ENCODE measurements at places on chromosomes 5 and 9.

DNA sequence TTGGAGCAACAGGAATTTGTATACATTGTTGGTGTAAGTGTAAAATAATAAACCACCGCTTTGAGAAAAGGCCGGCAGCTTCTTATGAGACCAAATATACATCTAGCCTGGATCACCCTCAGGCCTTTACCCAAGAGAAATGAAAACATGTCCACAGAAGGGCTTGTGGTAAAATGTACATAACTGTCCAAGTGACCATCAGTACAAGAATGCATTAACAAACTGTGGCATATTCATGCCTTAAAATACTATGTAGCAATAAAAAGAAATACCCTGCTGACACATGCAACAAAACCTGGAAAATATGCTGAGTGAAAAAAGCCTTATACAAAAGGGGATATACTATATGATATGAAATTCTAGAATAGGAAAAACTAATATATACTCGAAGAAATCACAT lies 311.9 kb upstream of the TRPC7 start:
- DNase-seq: no peak

GRCh38 chr9:93303806-93304573 lies 120.1 kb downstream of the WNK2 start:
- no peak for DNase-seq

DNA sequence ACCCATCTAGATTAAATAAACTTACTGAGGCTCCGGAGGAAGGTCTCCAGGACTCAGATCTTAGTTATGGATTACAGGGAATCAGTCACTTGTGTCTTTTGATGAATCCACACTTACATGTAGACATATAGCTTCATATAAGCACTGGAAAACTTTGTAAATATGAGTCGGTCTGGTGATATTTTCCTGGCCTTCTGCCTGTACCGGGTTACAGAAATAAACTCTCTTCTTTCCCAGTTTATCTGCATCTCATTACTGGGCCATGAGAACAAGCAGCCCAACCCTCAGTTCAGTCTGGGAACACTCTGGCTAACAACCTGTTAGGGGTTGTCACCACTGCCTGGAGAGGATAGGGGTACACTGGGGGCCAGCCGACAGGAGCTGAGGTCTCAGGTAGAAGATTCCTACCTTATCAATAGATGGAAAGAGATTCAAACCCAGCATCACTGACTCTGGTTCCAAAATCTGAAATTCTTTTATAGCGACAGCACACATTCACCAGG lies 59.1 kb downstream of the THBS4 start:
- no peak for DNase-seq

DNA sequence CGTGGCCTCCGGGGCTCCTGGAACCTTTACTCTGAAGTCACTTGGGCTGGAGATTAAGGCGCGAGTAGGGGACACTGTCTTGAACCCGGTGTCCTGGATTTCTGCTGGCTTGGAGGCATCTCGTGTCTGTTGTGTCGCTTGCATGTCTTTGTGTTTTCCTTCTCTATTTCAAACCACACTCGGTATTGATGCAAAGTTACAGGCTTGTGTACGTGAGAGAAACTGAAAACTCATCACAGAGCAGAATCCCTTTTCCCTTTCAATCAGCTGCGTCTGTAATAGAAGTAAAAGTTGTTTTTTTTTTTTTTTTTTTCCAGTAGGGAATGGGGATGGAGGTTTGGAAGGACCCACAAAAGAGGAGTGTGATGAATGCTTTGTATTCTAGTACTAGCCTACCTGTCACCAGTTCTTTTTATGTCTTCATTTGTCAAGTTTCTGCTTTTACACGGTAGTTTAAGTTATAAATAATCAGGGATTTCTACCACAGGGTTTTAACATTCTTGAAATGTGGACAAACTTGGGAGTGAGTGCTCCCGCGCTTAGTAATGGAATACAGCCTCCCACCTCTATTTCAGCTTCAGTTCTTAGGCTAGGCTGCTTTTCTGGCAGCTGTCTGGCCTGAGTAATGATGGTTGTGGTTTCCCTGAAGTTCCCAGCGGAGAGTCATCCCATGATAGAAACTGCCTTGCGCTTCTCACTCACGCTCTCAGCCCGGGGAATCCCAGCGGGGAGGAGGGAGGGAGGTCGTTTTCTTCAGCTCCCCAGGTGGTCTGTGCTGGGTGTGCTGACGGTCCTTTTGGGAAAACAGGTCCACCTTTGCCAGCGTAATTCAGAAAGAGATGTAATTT lies 763 bp downstream of the TJP2 start:
- DNase-seq: peak; percentile 23

DNA sequence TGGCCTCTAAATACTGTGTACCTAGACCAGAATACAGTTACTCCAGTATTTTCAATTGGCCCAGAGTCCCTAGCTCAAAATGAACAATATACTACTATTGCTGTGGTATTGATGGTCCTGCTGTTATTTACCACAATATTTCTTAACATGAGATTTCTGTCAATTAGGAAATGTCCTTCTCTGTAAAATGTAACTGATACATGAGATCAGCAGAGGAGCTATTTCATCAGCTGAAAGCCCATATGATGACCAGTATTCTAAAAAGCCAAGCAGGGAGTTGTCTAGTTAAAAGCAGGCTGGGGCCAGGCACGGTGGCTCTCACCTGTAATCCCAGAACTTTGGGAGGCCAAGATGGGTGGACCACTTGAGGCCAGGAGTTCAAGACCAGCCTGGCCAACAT lies 187.7 kb upstream of the PTGER4 start:
- DNase-seq: no peak

GRCh38 chr5:171635561-171636245 lies 149.9 kb upstream of the SMIM23 start:
- no peak for DNase-seq

- DNase-seq: no peak
Measured at GRCh38 chr5:69152731-69153130, 14.2 kb upstream of the CCNB1 start.

- DNase-seq: no peak
Measured at GRCh38 chr5:51194671-51195070, 188.6 kb upstream of the ISL1 start.

DNA sequence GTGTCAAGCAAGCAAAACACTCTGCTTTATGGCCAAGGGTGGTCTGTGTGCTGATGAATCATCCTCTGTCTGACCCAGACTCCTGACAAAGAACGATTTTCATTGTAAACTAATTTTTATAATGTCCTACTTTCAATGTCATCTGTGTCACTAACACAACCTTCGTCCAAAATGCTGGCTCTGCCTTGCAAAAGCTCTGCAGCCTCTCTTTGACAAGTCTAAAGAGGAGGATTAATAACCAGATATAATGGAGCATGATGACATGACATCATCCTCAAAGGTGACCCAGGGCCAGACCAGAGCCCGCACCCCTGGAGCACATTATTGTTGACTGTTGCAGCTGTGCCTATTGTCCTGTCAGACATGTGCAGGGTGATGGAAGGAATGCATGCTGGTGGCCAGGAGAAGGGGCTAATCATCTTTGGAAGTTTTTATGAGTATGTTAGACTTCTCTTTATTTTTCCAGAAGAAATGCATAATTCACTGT lies 589.4 kb downstream of the NR2F1-AS1 start:
- DNase-seq: no peak

DNA sequence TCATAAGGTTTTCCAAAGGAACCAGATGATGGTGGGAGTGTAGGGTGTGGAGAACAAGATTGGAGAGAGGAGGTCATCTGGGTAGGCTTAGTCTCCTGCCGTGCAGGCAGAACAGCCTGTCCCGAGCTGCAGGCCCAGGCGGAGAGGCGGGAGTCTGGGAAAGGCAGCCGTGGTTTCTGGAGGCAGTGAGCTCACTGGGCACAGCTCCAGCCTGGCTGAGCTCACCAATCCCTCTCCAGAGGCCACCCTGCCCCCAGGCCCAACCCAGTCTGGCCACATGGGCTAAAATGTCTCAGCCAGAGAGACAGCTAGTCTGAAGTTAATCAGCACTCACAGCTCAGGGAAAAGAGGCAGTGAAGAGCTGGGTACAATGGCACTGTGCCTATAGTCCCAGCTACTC lies 12.3 kb downstream of the P4HA2 start:
- DNase-seq: no peak

DNA sequence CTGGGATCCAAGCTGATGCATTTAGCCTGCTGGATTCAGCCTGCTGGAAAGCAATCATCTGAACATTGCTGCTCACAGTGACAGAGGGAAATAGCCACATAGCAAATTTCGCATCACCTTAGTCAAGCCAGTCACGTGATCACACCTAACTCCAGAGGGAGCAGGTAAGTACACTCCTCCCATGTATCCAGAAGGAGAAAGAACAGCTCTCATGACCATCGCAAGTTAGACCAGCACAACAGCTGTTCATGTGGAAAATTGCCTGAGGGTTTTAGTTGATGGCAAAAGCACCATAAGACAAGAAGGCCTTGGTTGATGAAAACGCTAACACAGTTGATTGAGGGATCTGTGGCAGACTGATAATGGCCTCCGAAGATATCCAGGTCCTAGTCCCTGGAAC lies 34.2 kb upstream of the MYO10 start:
- DNase-seq: no peak

DNA sequence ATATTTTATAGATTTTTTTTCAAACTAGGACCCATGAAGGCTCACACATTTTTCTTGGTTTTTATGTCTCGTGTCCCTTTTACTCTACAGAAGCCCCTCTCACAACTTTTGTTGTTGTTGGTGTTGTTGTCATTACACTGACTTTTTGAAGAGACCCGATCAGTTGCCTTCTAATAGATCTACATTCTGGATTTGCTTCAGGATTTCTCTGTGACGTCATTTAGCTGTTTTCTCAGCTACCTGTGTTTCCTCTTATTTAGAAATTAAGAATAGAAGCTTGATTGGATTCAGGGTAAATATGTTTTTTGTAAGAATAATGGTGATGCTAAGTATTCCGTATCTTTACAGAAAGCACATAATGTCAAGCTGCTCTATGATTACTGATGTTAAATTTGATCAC lies 213.3 kb upstream of the ZNF462 start:
- no peak for DNase-seq

DNA sequence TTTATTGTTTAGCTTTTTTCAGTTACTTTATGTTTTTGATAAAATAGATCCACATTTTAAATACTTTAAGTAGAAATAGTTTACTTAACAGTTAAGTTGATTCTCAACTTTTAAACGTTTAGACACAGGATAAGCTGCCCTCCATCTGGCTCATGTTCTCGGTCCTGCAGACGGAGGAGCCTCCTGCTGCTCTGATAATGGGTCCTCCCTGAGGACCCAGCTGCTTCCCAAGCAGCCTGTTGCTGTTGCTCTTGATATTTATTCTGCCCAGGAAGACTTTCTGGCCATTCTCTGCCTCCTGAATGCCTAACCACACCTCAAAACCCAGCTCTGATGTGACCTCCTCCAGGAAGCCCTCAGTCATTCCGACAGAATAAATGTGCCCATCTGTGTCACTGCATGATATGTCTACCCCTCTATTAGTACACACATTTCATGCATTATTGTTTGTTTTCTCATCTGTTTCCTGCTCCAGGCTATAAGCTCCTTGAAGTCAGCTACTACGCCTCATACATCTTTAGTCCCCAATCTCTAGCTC lies 267.2 kb upstream of the MSX2 start:
- no peak for DNase-seq

DNA sequence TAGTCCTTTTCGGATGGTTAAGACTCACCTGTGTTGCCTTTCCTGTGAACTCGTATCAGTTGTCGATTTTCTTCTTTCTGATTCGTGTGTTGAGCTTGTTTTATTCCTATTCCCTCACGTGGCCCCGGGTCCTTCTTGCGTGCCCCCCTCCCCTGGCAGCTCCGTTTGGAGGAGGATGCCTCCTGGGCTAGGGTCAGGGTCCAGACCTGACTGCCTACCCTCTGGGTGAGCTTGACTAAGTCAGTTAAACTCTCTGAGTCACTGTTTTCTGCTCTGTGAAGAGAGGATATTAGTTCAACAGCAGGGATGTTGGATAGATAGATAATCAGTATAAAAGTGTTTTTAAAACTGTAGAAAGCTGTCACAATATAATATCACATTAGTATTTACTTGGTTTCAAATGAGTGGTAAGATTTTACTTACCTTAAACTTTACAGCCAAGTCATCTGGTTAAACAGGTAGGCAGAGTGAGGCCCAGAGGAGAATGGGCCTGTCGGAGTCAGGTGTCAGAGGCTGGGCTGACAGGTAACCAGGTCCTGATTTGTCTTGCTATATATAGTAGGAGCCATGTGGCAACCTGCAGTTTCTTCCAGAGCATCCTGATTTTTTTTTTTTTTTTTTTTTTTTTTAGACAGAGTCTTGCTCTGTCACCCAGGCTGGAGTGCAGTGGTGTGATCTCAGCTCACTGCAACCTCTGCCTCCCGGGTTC lies 24.2 kb downstream of the PPARGC1B start:
- no peak for DNase-seq

GRCh38 chr5:58462623-58463230 lies 2.8 kb upstream of the PLK2 start:
- DNase-seq: peak; percentile 29

DNA sequence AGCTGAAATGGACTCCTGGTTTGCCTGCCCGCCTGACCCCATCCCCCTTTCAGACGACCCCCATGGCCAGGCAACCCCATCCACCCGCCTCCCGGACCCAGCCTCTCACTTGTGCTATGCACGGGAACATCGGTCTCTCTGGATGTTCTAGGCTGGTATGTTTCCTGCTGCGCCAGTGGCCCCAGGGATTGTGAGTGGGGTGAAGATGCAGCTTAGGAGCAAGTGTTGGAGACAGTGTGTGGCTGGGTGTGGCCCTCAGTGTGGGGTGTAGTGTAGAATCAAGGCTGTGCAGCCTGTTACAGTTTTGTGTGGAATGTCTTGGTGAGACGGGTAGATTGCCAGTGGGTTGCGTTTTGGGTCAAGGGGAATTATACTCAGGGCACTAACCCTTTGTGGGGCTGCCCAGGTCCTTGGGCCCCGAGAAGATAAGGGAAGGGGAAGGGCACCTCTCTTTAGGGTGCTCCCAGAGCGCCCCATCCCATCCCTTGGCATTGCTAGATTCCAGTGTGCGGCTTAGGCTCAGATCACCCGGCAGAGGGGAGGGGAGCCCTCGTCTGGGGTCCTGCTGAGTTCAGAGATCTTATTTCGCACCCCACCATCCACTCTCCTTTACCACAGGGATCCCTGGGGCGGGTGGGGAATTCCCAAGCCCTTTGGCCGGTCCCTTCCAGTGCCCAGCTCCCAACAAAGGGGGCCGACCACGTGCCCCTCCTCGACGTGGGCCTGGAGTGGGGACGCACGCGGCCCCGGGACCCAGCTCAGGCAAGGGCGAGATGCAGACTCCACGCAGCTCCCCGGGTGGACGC lies 4.6 kb downstream of the IER5L start:
- no peak for DNase-seq

DNA sequence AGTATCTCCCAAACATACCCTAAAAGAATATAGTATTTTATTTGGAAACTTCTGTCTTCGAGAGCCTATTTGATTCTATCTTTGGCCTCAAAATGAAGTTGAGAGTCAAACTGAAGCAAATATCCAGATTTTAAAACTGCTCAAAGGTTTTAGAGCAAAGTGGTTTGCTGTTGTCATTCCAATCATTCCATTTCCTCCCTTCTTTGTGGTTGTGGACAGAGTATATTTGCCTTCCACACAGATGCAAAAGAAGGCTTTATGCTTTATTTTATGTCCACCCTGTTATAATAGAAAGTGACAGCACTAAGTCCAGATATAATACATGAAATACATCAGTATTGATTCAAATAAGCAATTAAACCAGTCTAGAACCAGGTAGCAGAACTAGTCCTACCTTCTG lies 12.4 kb downstream of the GZMK start:
- no peak for DNase-seq

GRCh38 chr5:139051392-139051791 lies 146.8 kb downstream of the SIL1 start:
- DNase-seq: no peak
